ENCODE measurements at places on chromosomes 13 and 19.

DNA sequence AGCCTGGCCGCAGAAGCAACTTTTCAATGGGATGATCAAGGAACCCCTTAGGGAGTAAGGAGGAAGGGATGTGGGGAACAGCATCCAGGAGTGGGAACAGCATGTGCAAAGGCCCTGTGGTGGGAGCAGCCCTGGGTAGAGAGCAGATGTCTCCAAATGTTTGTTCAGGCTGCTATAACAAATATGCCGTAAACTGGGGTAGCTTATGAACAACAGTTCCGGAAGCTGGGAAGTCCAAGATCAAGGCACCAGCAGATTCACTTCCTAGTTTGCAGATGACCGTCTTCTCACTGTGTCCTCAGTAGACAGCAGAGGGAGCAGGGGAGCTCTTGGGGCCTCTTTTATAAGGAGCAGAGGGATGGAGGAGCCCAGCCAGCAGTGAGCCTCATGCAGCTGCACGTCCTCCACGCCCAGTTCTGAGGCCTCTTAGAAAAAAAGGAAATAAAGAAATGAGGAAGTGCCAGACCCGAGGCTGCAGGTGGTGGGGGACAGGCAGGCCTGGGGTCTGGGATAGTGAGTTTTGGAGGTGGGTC lies 4.2 kb upstream of the LRRC25 start:
- no peak for DNase-seq

GRCh38 chr19:58477871-58478270 lies 1.7 kb downstream of the ZNF446 start:
- DNase-seq = no peak

DNA sequence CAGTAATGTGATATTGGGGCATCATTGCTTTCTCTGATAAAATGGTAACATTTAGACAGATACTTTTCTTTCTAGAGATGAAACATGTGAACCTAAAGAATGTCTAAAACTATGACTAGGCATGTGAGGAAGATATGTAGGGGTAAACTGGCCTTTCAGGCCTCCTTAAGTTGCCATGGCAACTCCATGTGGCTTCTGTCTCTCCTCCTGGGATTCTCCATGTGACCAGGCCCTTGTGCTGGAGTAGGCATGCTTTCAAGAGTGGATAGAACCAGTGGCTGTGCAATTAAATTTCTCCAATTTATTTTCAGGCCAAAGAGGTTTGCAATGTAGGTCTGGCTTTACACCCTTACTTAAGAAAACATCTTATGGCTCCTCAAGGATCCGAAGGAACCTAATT lies 130.8 kb downstream of the OLFM4 start:
- no peak for DNase-seq

DNA sequence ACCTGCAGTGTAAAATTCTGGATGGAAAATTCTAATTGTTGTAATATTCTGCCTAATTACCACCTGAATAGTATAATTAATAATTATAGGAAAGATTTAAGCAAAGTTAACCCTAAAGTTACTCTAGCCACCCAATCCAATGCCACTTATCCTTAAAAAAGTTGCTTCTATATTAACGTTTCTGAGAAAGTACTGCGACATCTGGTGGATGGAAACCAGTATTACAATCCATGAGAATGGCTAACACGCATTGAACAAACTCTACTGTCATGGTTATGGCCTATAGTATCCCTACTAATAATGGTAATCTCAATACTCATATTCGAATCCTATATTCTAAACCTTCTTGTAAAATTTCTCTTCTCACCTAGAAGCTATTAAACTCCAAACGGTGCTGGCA lies 1551.8 kb downstream of the SLITRK1 start:
- no peak for DNase-seq

DNA sequence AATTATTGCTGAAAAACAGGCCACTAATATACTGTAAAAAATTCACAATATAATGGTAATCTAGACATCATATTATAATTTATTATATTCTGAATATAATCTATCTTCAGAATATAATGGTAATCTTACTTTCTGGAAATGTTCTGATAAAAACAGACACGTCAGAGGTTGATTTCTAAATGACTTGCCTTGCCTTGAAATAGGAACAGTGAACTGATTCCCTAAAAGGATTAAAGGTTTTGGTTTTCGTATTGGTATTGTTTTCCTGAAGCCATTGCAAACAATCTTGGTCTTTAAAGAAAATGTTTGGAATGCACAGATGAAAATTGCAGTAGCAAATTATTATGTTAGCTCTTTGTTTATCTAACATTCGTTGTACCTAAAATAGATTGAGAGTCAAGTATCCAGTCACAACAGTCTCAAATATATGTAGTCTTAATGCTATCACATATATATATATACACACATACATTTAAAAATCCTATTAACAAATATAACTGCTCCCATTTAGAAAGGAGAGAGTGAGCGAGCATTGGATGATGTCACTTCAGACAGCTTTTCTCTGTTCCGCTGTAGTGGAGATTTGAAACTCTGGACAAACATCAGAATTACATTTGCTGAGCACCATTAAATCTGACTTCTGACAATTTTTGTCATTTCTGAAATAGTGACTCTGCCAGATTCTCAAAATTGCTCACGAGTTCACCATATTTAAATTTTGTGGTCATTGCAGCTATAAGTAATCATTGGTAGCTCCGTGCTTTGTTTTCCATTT lies 1.7 kb downstream of the ITM2B start:
- no peak for DNase-seq

DNA sequence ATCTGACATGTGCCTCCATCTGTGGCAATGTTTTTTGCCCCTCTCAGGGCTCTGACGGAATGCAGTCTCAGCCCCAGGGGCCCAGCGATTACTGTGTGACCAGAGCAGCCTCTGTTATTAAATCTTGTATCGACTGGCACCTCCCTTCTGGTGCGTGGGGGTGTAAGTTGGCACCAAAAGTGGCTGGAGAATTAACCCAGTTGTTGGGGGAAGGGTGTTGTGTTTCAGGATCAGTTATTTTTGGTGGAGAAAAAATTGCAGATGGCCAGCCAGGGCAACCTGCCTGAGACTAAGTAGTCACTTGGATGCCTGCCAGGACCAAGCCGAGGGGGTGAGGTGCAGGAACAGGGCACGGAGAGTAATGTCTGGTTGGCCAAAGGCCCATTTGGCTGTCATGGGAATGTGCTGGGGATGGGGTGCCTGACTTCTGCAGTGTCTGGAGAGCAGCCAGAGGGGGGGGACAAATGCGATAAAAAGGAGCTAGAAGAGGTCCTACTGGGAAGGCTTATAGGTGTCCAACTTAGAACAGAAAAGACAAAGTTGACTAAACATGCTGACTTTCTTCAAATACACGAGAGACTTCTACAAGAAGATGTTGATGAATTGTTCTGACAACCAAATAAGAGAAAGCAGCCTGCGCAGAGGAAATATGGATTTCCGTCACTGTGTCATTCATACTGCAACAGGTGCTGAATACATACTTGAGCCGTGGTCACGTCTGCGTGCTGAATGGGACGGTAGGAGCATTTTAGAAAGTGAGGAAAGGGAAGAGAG lies 69.8 kb downstream of the SIAH3 start:
- DNase-seq = no peak

GRCh38 chr13:32045982-32046785 lies 14.6 kb downstream of the FRY start:
- no peak for DNase-seq

GRCh38 chr13:20525601-20526544 lies at the start of gene CRYL1:
CRYL1 (minus strand) TSS chr13:20525857; CDS start chr13:20525794, 63 bp downstream.
- no peak for DNase-seq

- no peak for DNase-seq
Measured at GRCh38 chr13:112940236-112940635, 28.8 kb upstream of the MCF2L start.

DNA sequence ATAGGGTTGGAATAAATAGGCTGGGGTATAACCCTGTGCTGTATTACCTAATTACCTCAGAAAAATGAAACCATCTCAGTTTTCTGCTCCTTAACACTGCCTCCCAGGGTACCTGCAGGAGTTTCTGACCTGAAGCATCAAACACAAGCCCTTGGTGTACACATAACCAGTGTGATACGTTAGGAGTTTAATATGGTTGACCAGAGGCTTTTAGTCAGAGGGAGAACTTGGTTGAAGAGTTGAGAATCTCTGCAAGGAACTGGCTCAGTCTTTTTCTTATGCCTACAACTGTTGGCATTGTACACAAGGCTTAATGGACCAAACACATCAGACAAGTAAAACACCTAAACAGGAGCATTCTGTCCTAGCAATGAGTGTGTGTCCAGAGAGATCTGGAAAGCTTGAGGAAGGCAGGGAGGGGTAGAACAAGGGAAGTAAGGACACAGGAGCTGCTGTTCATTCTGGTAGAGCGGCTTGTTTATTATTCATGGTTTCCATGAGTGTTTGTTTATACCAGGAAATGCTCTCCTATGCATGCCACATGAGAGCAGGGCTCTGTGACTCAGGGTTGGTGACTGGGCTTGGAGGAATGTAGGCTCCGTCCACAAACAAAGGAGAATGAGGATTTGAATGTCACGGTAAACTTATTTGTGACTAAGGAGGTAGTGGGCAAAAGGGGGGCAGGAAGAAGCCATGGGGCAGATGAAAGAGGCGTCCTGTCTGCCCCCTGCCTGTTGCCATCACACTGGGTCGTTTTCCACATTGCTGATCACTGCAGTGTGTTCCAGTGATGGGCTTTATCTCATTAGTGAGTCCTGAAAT lies 11.9 kb upstream of the SPATA13 start:
- peak; percentile 98 for DNase-seq

- no peak for DNase-seq
Measured at GRCh38 chr13:30053939-30054338, 203.5 kb upstream of the UBL3 start.

DNA sequence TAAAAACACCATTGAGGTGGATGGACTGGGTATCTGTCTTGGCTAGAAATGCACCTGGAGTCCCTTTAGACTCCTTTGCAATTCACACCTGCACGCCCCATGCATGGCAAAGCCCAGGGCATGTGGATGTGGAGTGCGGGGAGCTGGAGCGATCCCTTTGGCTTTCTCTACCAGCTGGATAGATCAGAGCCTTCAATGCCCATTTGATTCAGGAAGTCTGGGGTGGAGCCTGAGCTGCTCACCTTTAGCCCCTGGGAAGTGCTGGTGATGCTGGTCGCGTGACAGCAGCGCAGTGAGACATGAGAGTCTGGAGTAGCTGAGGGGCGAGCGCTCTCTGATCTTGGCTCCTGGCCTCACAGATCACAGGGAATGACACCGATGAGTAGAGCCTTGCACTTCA lies 4.8 kb upstream of the ZNF536 start:
- DNase-seq = no peak

GRCh38 chr19:52535771-52536447 lies 8.4 kb downstream of the ZNF808 start:
- DNase-seq = peak; percentile 24

DNA sequence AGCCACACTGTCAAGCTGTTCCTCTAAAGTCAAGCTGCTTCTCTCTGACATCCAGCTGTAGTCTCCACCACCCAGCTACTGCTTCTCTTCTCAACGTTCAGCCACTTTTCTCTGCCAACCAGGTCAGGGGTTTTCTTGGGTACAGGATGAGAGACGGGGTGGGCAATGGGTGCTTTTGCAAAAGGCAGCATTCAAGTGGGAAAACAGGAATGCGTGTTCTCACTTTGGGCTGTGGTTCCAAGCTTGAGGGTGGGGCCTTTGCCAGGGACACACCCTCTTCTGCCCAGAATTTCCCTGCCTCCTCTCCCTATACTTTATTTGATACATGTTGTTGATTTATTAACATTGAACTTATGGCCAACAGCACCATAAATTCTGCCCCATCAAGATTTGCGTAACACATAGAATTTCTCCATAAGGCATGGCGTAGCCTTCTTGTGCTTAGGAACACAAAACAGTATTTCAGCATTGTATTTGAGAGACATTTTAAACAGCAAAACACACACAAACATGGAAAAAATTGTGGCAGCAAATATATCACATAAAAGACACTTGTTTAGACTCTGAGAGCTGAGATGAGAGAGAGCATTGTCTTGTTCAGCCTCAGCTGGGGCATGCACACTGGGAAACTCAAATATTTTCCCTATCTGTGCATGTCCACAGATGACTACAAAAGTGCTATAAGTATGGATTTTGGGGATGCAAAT lies 392.8 kb downstream of the SLITRK6 start:
- no peak for DNase-seq

DNA sequence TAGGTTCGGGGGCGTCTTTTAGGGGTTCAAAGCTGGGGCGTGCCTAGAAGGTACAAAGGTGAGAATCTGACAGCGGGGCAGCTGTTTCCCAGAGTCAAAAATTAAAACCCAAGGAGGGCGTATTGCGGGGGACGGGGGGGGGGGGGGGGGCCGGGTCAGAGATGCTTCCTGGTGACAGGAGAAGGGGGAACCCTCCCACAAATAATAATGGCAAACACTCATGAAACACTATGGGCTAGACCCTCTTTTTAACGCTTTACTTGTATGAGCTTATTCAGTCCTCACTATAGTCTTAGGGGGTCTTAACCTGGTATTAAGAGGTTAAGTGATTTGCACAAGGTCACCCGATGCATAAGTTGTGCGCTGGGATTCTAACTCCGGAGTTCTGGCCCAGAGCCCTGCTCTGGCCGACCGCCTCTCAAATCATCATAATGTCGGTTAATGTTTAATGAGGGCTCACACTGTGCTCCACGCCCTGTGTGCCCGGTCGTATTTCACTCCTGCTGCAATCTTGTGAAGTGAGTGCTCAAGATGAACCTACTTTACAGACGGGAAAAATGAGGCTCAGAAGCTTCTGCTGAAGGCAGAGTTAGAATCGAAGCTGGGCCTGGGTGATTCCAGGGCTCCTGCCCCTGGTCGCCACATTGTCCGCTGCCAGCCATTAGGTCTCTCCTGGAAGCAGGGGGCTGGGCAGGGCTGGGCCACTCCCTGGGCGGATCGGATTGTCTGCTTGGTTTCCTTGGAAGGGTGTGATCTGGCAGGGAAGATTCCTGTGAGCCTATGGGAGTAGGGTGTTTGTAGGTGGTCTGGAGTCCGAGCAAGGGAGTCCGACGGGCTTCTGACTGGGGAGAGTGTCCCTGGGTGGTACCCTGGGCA lies 964 bp downstream of the PAK4 start:
- no peak for DNase-seq

DNA sequence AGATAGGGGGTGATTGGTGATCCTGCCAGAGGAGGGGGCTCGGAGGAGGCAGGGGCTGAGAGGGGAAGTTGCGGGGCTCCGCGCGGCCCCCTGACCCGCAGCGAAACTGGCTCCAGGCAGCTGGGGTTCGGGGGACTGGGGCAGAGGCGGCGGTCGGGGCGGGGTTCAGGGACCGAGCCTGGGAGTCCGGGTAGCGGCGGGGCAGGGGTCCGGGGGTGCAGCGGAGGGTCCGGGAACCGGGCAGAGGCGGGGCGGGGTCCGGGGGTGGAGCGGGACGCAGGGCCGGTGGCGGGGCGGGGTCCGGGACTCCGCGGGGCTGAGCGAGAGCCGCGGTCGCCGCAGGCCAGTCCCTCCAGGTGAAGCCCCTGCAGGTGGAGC lies 1.2 kb downstream of the MADCAM1 start:
- no peak for DNase-seq

DNA sequence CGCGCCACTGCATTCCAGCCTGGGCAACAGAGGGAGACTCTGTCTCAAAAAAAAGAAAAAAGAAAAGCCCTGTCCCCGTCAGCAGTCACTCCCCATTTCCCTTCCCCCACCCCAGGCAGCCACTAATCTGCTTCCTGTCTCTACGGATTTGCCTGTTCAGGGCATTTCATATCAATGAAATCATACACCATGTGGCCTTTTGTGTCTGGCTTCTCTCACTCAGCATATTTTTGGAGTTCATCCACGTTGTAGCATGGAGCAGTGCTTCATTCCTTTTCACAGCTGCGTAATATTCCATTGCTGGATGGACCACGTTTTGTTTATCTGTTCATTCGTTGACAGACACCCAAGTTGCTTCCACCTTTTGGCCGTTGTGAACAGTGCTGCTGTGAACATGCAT lies 36.1 kb upstream of the KLF2 start:
- DNase-seq = no peak

- DNase-seq = no peak
Measured at GRCh38 chr13:113020323-113021080, 51.5 kb downstream of the MCF2L start.
